GM12878 (cell line): ENCODE measurements at places on chromosomes 3 and 15.

- no peak for DNase-seq
Observed at GRCh38 chr15:62561059-62561519, 396.0 kb upstream of the C2CD4B start.

GRCh38 chr3:168877899-168878298 lies 782.2 kb upstream of the GOLIM4 start:
- DNase-seq, result no peak

GRCh38 chr3:112640276-112640929 lies 540 bp downstream of the CCDC80 start:
- DNase-seq, result no peak

GRCh38 chr3:99648101-99648500 lies 9.7 kb downstream of the COL8A1 start:
- DNase-seq, result no peak

GRCh38 chr3:108595321-108595720 lies 5.8 kb downstream of the DZIP3 start:
- DNase-seq, result no peak

DNA sequence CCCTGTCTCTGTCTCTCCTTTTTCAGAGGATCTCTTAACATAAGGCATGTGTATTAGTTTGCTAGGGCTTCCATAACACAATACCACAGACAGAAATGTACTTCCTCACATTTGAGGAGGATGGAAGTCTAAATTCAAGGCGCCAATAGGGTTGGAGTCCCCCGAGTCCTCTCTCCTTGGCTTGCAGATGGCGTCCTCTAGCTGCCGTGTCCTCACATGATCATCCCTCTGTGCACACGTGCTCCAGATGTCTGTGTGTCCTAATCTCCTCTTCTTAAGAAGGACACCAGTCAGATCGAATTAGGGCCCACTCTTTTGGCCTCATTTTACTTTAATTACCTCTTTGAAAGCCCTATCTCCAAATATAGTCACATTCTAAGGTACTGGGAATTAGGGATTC lies 23.0 kb upstream of the BFSP2 start:
- no peak for DNase-seq

GRCh38 chr3:69772152-69772867 lies 33.0 kb downstream of the MITF start:
- DNase-seq, result no peak

GRCh38 chr3:180870008-180870699 lies 42.3 kb upstream of the FXR1 start:
- DNase-seq, result no peak

GRCh38 chr15:47787875-47788274 lies 70.6 kb downstream of the SEMA6D start:
- no peak for DNase-seq

DNA sequence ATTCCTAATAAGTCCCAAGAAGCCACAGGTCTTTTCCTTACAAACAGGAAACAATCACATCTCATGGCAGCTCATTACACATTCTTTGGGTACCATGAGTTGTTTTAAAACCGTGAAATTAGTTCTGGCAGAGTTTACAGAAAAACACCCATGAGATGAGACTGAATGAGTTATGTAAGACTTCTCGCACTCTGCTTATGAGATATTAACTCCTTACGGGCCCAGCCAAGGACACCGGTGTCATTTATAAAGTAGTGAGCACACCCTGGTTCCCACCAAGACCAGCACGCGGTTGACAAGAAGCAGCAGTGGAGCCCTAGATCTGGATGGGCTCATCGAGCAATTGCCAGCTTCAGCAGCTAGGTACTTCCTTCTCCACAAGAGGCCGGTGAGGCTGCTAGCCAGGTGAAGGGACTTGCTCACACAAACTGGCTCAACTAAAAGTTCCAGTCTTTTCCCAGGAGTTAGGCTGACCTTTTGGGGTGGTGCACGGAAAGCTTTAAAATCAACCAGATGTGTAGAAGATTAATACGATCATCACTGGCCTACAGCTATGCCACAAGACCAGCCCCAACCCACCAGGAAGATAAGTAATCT lies 318.6 kb upstream of the ICE2 start:
- no peak for DNase-seq

- DNase-seq, result no peak
Observed at GRCh38 chr15:42553554-42553953, 4.9 kb downstream of the HAUS2 start.
